ENCODE measurements at places on chromosomes 16 and 17. TPM values are rescaled to one million over a fixed set of nuclear protein-coding genes. Genes with fewer than 3 reads are reported as not detected.

GRCh38 chr17:42191275-42191608, 3.1 kb downstream of the GHDC start:
- DNase-seq: no peak

DNA sequence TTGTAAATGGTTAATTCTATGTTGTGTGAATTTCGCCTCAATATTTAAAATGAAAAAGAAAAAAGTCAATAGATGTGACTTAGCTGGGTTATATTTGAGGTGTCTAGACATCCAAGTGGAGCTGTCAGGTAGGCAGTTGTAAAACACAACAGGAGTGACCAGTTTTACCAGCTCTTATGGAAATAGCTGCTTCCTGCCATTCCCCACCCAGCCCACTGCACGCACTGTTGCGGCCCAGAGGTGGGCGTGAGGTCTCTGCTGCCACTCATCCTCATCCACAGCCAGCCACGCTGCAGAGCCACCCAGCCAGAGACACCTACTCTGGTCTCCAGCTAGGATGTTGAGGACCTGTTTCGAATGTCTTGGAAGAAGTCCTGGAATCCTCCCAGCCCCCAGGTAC, 3.4 kb upstream of the CARD14 start:
- DNase-seq: peak; percentile 44

- no peak for DNase-seq
Observed at GRCh38 chr16:2214719-2214968, at the start of gene PGP. Gene PGP (minus strand): TSS chr16:2214840. CDS start chr16:2214777, 63 bp downstream.

DNA sequence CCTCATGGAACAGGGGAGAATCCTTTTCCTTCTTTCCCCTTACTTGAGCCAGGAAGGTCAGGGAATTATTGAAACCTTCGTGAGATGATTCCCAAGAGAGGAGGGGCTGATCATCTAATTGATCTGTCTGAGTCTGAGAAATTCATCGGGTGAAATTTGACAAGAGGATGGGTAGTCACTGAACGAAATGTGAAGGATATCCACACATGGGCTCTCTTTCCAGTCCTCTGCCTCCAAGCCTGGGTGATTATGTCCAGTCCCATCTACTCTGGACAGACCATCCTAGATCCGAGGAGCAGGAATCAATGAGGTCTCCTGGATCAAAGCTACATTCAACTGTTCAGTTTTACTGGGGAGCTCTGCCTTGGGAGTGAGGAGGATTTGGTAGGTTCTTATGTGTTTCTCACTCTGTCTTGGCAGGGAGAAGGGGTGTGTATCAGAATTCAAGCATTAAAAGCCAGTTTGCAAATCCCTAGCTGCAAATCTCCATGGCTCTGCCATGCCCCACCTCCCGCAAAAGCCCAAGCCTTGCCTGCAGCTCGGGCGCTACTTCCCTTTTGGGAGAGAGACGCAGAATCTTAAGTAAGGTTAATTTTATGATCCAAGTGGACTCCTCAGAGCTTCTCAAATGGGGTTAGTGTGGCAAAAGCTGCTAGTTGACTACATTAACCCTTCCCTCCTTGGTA, 47.1 kb upstream of the TEKT3 start:
- DNase-seq: no peak

DNA sequence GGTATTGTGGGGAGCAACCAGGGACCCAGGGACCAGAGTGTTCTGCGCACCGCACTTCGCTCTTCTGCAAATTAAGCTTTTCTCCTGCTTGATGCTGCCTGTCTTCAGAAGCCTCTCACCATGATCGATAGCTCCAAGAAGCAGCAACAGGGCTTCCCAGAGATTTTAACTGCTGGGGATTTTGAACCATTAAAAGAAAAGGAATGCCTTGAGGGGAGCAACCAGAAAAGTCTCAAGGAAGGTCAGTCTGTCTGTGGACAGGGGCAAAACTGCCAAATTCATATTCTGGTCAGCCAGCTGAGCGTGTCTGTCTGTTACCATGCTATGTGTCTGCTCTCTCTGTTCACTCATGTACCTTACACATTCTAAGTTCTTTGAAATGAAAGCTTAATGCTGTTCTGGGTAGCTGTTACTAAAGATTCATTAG, 115.7 kb downstream of the MRTFB start:
- DNase-seq: no peak

DNA sequence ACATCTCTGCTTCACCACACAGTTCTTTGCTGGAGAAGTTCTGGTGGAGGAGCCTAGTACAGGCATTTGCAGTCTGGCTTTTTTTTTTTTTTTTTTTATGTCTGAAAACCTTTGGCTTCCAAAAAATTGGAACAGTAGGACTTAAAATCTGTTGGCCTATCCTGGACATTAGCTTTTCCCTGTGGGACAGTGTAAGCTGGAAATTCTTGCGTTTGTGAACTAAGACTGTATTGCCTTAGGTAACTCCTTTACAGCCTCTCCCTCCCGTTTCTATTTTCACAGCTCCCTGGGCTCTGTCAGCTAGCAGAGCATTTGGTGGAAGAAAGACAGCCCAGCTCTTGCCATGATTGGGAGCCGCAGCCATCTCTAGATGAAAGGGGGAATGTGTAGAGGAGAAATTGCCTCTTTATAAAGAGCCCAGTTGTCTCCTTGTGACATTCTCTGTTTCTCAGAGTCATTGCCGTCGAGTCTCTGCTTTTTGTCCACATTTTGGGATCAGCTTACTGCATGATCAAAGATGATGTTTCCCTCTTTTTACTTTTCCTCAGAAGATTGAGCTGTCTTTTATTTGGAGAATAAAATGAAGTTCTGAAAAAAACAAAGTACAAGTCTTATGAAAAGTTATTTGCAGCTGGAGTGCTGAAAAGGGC, 227.5 kb downstream of the SPECC1 start:
- no peak for DNase-seq

- peak; percentile 23 for DNase-seq
Observed at GRCh38 chr16:47019568-47019967, 46.1 kb upstream of the DNAJA2 start.

DNA sequence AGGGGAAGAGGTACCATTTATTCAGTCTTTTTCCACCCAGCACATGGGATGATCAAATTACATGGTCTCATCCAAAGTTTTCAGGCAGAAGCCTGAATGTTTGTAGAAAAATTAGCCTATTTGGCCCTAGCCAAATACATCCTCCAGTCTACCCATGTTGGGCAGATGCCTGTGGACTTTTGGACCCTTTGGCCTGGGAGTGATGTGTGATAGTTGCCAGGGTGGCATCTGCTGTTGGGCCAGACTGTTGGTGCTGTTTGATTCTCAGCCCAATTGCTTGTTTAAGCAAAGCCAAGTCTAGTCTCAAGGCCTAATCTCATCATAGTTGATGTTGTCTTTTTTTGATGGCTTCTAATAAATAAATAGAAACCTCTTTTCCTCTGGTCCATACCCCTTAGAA, 419.0 kb downstream of the CDH13 start:
- DNase-seq: no peak

GRCh38 chr17:78510141-78511075, 66.8 kb downstream of the DNAH17 start:
- DNase-seq: no peak

DNA sequence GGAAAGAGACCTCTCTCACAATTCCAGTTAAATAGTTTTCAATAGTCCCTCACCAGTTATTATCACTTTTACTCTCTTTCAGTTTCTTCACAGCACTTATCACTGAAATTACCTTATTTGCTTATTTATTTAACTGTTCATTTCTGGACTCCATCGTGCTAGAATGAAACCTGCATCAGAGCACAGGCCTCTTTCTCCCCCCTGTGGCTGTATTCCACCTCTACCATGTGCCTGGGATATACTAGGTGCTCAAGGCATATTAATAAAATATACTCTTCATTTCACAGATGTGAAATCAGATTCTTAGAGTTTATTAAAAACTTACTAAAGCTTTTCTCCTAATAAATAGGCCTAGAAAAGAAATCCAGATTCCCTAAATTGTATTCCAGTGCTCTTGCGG, 308.9 kb upstream of the MON1B start:
- DNase-seq: no peak

- no peak for DNase-seq
Observed at GRCh38 chr17:14302091-14302430, 1.2 kb downstream of the HS3ST3B1 start.

- DNase-seq: peak; percentile 68
Observed at GRCh38 chr16:24253192-24253591, 2.9 kb upstream of the CACNG3 start.

DNA sequence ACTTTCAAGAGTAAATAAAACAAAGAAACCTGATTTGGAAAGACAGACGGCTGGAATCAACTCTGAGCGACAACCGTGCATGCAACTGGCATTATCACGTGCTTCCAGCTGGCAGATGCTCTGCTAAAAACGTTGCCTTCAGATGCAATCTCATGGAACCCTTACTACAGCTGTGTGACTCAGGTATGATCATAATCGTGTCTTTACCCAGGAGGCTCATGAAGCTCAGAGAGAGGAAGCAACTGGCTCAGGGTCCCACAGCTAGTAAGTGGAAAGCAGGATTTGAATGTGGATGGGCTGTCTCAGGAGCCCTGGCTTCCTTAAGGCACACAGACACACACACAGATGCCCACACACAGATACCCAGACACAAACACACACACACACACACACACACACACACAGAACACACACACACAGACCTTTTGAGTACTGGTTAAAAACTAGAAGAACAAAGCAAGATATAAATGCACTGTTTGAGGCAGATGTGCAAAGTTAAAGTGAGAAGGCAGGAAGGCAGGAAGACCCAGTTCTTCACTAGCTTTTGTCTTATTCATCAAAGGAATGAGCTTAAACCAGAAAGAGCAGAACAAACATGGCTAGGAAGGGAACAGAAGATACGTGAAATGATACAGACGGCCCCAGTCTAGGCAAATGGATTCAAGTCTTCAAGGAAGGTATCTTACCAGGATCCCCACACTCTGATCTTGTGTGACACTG, 275.2 kb downstream of the MAF start:
- no peak for DNase-seq

DNA sequence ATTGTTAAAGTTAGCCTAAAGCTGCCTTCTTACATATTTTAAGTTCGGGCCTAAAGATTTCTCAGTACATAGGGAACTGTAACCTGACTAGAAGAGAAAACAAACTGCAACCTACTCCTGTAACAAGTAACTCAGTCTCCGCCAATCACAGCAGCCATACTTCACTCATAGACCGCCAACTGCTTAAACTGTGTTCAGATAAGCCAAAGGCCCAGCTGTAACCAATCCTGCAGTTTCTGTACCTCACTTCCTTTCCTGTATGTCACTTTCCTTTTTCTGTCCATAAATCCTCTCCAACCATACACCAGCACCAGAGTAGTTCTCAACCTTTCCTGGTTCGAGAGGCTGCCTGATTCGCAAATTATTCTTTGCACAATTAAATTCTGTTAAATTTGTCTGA, 41.5 kb downstream of the GLG1 start:
- DNase-seq: no peak

GRCh38 chr16:68387301-68387700, 61.0 kb downstream of the SMPD3 start:
- DNase-seq: peak; percentile 15

- no peak for DNase-seq
Observed at GRCh38 chr17:6420173-6420641, 14.7 kb downstream of the AIPL1 start.

DNA sequence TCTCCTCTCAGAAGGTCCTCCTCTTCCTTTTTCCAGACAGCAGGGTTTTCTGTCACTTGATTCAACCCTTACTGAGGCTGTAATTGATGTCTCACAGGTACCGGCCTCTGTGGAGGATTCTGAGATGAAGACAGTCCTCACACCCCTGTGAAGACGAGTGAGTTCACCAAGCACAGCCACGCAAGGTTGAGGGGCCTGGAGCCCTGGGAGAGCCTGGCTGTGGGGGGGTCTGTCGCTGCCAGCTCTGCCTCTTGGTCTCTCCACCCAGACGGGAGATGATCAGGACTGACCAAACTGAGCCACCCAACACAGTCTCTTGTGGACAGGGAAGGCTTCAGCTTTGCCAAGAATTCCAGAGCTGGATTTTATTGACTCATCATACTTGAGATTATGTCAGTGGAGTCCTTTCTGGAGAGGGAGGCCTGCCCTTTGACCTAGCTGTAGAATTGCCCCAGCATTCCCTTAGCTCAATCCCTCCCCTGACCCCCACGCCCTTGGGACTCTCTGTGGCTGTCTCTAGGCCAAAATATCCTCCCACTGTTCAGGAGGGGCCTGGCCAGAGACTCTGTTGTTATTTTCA, 51.1 kb upstream of the CRHR1 start:
- no peak for DNase-seq

GRCh38 chr17:64964796-64965195, 45.5 kb upstream of the LRRC37A3 start:
- no peak for DNase-seq

- no peak for DNase-seq
Observed at GRCh38 chr17:50110591-50111349, 15.6 kb downstream of the PDK2 start.

DNA sequence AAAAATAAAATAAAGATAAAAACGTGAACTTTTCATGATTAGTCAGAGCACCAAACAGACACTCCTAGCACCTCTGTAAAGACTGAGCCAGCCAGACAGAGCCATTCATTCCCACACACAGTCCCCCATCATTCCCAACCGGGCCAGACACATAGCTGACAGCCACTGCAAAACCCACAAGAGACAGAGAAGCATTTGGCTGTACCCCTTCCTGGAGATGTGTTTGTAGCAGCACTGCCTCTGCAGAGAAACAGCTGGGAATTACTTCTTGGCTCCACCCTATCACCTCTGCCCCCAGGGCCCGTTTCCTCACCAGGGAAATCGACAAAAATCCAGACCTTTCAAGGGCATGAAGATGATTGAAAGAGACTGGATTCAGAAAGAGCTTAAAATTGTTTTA, 46.4 kb downstream of the MYH11 start:
- no peak for DNase-seq

GRCh38 chr16:13331918-13332317, 430.5 kb downstream of the SHISA9 start:
- no peak for DNase-seq

- DNase-seq: peak; percentile 58
Observed at GRCh38 chr17:16991349-16992009, 19.6 kb upstream of the TNFRSF13B start.

DNA sequence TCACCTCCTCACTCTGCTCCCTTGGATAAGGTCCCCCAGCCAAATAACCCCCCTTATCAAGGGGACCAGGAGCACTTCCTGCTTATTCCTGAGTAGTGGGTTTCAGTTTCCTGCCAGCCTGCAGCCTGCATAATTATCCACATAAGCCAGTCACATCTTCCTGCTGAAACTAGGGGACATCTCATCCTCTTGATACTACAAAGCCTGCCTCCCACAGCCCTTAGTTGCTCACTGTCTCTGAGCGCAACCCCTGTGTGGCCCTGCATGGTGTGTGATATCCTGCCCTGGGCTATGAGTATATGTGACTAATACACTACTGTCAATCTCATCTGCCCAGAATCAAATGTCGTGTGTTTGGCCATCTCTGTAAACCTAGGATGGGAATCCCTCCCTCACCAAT, 8.0 kb upstream of the XYLT2 start:
- no peak for DNase-seq

Gene CALB2
- 68.8 TPM for total RNA-seq

Gene ATAD5
- total RNA-seq: 3.5 TPM

Gene RFFL
- total RNA-seq: 38.6 TPM

Gene SMIM36
- 0.29 TPM for total RNA-seq

Gene SMPD3
- 50.7 TPM for total RNA-seq

Gene KRT27
- not detected for total RNA-seq

Gene ITGB4
- 224 TPM for total RNA-seq

Gene TBC1D3
- total RNA-seq: not detected

Gene P2RX1
- total RNA-seq: 0.03 TPM

Gene IGSF6
- not detected for total RNA-seq

Gene PRCD
- not detected for total RNA-seq

Gene LGALS9B
- total RNA-seq: not detected

Gene KRTAP16-1
- total RNA-seq: not detected

Gene AURKB
- total RNA-seq: 75.0 TPM

Gene HOXB7
- total RNA-seq: 39.7 TPM

Gene ST6GALNAC2
- total RNA-seq: 1.0 TPM

Gene POLR2A
- 58.6 TPM for total RNA-seq

Gene CENPX
- 297 TPM for total RNA-seq

Gene MYLK3
- total RNA-seq: 0.21 TPM

Gene SHBG
- not detected for total RNA-seq

Data from HT-29 (cell line).